Stimulated activated CD4-positive, alpha-beta T cell treated with anti-CD3 and anti-CD28 coated beads, TNF-alpha, amount 100 ng/mL, for 1 hour (primary cell): ENCODE measurements at places on chromosomes 5 and 9.

DNA sequence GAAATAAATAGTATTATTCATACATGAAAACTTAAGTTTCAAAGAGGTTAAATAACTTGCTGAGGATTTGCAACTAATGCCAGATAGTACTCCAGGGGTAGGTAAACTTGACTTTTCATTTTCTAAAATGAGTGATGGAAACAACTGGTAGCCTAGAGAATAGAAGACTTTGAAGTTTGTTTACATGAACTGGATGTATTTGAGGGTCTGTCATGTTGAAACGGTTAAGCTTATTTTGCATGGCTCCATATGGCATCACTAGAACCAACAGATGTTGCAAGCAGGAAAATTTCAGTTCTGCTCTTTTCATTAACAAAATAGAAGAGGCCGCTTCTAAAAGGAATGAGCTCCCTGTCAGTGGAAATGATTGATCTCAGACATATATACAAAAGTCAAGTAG is 105.1 kb upstream of the SGCD start:
- no peak for DNase-seq

DNA sequence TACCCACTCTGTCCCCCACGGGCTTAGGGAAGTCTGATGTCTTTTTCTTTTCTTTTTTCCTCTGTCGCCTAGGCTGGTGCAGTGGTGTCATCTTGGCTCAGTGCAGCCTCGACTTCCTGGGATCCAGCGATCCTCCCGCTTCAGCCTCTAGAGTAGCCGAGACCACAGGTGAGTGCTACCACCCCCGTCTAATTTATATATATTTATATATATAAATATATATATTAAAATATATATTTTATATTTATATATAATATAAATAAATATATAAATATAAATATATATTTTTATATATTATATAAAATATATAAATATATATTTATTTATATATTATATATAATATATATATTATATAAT is 3.3 kb upstream of the ANXA2R start:
- no peak for DNase-seq

GRCh38 chr5:135669416-135669815 is 90.6 kb upstream of the CXCL14 start:
- no peak for DNase-seq

DNA sequence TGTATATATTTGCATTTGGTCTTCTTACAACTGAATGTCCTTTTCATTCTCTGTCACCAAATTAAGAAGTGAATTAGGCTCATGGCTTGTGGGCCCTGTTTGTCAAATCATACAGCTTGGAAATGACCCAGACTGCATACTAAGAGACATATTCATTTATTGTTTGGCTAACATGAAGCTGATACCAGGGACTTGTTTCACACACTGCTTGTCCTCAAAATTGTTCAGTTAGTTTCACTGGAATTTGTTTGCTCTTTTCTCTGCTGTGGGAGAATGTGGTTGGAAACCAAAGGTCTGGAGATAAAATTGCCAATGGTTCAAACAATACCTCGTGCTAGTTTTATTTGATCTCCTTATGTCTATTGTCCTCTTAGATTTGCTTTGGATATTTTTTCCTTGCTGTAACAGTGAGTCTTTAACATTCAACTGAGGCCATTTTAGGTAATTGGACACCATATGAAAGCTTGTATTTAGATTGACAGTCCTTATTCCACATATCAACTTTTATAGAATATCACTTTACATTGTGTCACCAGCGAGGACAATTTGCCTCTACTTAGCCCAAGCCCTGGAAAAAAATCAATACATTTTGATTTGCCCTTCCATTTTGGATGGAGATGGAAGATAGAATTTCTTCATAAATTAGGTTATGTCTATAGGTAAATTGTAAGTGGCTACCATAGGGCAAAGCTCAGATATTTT is 144.3 kb upstream of the MTAP start:
- no peak for DNase-seq

DNA sequence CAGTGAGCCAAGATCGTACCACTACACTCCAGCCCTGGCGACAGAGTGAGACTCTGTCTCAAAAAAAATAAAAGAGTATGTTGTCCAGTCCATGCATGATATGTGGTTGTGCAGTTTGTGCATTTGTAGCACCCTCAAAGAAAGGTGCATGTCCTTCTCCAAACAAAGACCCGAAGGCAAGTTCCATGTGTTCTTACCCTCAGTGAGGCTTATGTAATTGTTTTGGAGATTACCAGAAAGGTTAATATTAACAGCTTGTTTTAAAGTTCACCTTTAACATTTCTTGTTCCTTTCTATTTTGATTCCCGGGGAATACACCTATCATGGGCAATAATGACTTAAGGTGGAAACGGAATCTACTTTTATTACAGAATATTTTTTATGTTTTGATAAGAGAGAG is 22.3 kb downstream of the KIAA1191 start:
- DNase-seq = no peak

DNA sequence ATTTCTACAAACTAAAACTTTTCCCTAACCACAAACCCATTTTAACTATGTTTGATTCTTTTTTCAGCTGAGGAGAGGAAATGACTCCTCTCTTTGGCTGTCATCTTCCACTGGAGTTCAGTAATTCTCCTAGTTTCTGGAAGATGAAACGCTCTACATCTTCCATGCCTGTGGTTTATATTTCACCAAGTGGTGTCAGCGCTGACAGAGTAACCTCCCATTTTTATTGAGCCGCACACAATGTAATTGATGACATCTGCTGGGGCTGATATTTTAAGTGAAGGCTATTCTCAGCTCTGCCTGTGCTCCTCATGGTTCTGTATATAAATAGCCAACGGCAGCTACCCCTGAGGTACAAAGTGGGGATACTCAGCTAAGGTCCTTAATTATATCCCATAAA is 234.6 kb downstream of the SPOCK1 start:
- DNase-seq = no peak

DNA sequence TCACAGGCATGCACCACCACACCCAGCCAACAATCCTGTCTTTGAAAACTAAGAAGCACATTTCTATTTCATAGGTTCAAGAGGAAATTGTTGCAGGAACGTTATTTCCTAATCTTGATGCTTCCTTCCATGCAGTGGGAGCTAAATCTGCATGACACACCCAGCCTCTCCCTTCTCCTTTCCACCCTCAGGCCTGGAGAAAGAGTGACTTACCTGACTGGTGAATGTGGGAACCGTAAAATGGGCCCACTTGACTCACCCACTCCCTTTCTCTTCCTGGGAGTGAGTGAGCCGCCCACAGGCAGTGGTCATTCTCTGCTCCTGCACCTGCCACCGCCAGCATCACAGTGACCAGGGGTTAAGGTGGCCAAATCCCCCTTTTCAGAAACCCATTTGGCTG is 78.2 kb downstream of the C9orf50 start:
- no peak for DNase-seq

GRCh38 chr9:98385751-98386150 is 130.3 kb upstream of the TBC1D2 start:
- no peak for DNase-seq

- no peak for DNase-seq
Observed at GRCh38 chr5:15897656-15898055, 281.9 kb downstream of the MARCHF11 start.

GRCh38 chr9:114826431-114826830 is 20.6 kb upstream of the TNFSF15 start:
- no peak for DNase-seq

GRCh38 chr9:124482431-124483031 is 24.7 kb downstream of the NR5A1 start:
- DNase-seq = no peak
